ENCODE measurements at places on chromosomes 6 and 20.

DNA sequence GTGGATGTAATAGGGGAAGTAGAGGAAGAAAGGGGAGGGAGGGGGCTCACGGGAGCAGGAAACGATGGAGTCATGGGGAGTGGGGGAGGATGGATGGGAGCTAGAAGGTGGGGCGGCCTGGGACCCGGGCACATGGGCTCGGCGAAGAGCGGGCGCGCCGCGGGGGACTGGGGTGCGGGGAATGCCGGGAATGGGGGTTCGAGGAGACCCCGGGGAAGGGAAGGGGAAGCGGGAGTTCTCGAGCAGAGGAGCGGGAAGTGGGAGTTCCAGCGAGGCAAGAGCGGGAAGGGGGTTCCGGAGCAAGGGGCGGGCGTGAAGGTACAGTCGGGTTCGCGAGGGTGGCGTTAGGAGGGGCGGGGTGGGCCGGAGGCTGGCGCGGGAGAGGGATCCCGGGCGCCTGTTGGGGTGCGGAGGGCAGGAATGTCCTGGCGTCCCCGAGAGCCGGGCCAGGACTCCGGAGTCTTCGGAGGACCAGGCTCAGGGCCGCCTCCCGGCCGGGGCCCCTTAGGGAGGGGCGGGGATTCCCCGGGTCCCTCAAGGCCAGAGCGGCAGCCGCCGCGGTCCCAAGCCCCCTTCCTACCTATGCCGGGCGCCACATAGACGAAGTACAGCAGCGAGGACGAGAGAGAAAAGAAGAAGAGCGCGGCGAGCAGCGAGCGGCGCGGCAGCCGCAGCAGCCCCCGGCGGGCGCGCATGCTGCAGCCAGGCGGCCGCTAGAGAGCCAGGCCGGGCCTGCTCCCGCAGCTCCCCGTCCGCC, 504 bp downstream of the B4GALT5 start:
- peak; percentile 82 for DNase-seq

DNA sequence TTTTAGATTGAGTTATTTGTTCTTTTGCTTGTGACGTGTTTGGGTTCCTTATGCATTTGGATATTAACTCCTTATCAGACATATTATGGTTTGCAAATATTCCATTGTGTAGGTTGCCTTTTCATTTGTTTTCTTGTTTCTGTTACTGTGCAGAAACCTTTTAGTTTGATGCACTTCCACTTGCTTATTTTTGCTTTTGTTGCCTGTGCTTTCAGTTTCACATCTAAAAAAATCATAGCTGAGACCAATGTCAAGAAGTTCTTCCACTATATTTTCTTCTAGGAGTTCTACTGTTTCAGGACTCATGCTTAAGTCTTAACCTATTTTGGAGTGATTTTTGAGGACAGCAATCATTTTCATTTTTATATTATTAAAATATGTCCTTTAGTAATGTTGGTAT, 113.5 kb downstream of the EPM2A start:
- DNase-seq: no peak

DNA sequence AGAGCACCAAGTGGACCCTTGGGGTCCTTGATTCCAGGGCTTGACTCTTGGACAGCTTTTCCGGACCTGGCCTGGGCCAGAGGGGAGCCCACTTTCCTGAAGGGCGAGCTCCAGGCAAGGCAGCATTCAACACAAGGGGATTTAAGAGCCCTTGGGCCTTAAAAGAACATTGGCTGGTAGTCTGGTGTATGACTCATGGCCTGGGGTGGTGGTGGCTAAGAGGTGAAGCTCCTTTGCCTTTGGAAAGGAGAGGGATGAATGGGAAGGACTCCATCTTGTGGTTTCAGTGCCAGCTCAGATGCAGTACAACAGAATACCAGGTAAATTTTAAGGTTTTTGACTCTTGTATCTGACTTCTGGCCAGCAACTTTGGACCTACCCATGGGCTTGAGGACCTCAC, 760.7 kb downstream of the GRIK2 start:
- no peak for DNase-seq

- DNase-seq: no peak
These were observed 16.5 kb downstream of the GLO1 start for GRCh38 chr6:38686270-38687042.

- DNase-seq: no peak
These were observed 120.3 kb downstream of the IMPG1 start for GRCh38 chr6:75952128-75952527.

- DNase-seq: no peak
These were observed 3.0 kb upstream of the CRIP3 start for GRCh38 chr6:43311666-43312065.

- no peak for DNase-seq
These were observed 44.8 kb upstream of the ENPP1 start for GRCh38 chr6:131762984-131763383.

GRCh38 chr6:6584310-6585002, 4.1 kb upstream of the LY86 start:
- no peak for DNase-seq

GRCh38 chr20:10622657-10623418, 51.0 kb downstream of the JAG1 start:
- DNase-seq: peak; percentile 61

- peak; percentile 31 for DNase-seq
These were observed 22.8 kb downstream of the BMP7 start for GRCh38 chr20:57243480-57244220.

GRCh38 chr20:50309280-50309763, 118.7 kb downstream of the CEBPB start:
- no peak for DNase-seq

DNA sequence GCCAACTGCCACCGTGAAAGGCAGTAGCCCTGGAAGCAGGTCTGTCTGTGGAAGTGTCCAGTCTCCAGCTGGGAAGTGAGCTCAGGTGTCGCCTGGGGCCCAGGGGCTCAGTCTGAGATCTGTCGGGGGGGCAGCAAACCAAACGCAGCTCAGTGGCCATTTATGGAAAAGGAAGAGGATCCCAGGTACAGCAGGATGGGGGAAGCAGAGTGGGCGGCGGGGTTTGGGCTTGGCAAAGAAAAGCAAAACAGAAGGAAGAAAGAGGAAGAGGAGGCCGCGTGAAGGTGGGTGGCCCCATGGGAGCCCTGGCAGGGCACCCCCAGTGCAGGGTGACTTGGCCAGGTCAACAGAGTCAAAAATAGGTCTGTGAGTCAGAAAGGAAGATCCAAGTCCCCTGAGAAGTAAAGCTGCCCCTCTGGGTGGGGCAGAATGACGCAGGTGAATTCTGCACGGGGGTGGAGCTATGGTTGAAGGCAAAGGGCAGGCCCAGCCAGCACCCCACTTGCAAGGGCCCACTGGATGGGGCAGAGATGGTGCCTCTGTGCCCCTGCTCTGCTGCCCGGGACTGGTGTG, 5.3 kb downstream of the PXDC1 start:
- DNase-seq: peak; percentile 36

DNA sequence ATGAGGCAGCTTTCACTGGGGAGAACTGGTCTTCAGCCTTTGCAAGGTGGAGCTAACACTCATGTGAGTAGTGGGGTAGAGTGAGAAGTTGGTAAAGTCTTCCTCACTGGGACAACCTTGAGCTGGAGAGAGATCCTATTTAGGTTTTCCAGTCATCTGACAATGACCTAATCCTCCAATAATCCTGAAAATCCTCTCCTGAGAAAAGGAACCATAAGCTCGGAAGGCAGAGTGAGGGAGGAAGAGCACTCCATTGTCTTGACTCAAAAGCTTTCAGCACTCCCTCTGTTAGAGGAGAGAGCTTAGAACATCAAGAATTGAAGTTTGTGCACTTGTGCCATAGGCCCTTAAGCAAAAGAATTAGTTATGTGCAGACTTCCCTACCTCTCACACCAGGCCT, 77.8 kb downstream of the TRAM2 start:
- DNase-seq: no peak

- no peak for DNase-seq
These were observed 4.3 kb downstream of the IFNGR1 start for GRCh38 chr6:137214931-137215330.
